NCI-H748 treated with DMSO at 0.1 percent for 48 hours (cell line): ENCODE measurements at places on chromosomes 7 and 10.

GRCh38 chr10:86233131-86233530 lies 133.5 kb downstream of the GRID1 start:
- DNase-seq: no peak

DNA sequence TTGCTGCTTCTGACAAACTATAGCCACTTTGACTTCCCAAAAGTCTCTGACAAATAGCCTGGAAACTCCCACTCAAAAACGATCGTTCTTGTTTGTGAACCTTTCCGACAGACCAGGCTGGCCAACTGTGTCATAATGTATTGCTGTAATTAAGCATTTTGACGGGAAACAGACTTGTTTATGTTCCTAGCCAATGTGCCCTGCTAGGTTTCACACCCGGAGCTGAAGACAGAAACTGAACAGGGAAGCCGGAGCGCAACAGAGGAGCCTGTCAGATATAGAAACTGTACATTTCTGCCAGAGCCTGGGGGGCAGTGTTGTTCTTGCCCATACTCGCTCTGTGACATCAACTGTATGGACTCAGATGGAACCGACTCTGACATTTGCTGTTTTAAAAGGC lies 55.3 kb upstream of the C7orf33 start:
- no peak for DNase-seq

DNA sequence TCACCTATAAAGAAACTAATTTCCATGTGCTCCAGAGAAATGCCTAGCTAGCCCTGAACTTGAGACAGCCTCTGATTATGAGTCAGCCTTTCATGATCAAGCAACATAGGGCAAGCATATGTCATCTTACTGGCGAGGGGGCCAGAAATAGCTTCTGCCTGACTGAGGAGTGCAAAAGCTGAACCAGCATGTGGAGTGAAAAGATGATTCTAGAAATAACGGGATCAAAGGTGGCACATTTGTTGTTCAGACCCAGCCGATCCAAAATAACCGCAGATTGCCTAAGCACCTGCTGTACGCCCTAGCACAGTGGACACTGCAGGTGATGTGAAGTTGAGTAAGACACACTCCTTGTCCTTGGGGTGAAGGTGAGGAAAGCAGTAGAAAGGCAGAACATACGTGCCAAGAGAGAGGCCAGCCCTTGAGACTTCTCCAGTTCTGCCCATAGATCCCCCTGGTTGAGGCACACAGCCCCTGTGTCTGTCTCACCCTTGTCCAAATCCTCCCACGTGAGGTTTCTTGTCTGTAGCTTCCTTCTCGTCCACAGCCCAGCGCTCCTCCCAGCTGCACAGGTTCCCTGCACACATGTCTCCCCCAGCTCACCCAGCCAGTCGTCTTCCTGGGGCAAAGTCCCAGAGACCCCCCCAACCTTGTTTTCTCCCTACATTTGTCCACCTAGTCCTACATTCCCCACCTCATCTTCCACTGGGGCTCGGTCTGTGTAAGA lies 2.8 kb upstream of the BCL7B start:
- no peak for DNase-seq

DNA sequence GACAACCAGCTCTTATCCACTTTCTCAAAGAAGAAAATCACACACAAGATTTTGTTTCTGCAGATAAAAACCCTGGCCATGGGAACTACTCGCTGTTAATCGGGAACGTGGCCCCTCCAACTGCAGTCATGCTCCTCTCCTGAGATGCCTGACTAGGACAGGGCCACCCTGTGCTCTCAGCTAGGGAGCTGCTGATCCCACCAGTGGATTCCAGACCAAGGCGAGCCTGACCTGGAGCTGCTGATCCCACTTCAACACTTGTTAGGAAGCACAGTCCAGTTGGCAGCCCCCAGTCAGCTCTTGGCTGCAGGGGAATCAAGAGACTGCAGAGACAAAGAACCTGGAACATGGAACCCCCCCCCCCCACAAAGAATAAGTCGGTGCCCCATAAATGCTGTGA lies 474.3 kb upstream of the MGMT start:
- no peak for DNase-seq

DNA sequence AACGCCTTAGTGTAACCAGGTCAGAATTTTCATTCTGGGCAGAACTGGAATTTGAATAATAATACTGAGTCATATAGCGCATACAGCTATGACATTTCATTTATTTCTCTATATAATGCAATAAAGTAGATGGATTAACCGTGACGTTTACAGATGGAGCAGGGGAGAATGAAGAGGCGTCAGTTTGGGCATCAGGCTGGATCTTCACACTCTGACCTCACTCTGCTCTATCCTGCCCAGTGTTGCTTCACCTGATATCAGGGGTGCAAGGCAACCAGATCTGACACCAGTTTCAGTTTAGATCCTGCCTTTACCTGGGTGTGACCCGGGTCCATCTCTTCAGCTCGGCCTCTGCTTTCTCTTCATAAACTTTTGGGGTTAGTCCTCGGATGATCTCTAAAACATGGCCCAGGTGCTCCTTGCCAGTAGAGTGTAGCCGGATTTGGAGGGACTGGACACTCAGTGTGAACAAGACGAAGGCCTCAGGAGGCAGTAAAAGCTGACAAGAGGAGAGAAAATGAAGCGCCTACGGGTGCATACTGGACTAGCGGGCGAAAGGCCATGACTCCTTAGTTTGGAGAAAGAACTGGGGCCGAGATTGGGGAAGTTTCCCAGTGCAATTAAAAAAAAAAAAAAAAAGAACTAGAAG lies 1.4 kb upstream of the ZYX start:
- no peak for DNase-seq

GRCh38 chr7:12949060-12949931 lies 261.9 kb downstream of the ARL4A start:
- DNase-seq: no peak

GRCh38 chr10:120477743-120478141 lies 20.7 kb downstream of the PLPP4 start:
- no peak for DNase-seq

DNA sequence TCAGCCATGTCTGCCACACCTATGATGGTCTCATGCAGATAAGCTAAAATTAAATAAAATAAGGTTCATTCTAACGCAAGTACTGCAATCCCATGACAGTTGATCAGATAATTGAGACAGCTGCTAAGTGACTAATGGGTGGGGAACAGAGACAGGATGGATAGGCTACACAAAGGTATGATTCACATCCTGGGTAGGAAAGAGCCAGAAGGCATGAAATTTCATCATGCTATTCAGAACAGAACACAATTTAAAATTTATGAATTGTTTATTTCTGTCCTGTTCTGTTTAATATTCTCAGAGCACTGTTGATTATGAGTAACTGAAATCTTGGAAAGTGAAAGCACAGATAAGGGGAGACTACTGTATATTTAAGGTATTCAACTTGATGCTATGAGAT lies 381.8 kb upstream of the SORCS1 start:
- no peak for DNase-seq

DNA sequence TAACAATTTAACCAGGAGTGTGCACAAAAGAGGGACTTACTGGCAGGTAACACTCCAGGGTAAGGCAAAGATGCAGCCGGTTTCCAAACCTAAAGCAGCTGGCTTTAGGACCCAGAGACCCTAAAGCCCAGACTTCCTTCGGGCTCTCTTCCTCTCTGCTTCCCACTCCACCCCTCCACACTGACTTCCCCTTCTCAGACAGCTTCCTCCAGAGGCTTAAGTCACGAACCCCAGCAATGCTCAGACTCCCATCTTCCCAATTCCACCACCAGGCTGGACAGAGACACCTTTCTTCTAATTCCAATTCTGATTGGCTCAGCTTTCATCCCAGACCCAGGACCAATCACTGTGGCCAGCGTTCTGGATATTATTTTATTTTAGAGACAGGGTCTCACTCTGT lies 24.8 kb downstream of the STYXL1 start:
- no peak for DNase-seq

DNA sequence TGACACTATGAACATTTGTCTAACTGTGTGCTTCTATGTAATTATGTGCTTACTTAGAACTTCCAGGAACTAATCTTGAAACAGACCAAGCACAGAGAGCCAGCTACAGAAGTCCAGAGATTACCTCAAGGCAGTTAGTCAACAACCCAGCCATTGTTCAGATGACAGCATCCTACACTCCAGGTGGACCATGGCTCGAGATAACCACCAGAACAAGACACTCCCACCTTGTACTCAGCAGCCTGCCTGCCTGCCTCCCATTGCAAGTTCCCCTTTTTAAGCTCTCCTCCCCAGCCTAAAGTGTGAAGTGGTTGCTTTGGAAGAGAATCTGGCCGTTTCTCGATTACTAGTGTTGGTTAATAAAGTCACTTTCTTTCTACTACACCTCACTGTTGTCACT lies 1080.6 kb upstream of the LRRN3 start:
- DNase-seq: peak; percentile 11

DNA sequence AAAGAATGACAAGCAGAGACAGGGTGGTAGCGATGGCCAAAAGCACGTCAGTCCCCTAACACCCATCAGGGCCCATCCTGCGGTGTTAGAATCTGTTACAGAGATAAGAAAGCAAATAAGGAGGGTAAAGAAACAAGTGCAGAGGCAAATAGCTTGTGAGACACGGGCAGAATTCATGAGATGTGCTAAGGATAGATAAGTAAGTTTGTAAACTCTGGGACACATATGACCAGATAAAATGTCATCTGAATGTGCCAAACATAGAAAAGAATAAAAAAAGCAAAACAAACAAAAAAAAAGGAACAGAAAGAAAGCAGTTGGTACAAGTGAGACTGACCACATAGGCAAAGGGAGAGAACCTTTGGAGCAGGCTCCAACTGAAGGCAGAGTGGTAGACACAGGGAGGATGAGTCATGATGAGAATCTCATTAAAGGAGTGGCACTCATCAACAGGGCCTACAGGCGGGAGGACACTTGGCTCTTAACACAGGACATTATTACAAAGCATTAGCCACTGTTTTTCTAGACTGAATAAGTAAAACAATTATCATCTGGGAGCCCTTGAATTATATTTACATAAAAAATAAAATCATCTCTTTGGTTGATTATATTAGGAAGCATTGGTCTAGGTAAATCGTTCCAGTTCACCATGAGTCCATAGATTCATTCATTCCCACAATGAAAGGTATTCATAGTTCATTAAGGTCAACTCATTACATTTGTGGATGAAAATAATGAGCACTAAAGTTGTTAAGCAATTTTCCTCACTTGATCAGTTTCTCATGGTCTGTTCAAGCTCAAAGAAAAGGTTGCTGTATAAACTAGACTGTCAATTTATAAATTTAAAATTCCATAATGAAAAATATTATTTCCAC lies 21.5 kb upstream of the EPHB6 start:
- no peak for DNase-seq
